ENCODE measurements at places on chromosomes 4 and X.

DNA sequence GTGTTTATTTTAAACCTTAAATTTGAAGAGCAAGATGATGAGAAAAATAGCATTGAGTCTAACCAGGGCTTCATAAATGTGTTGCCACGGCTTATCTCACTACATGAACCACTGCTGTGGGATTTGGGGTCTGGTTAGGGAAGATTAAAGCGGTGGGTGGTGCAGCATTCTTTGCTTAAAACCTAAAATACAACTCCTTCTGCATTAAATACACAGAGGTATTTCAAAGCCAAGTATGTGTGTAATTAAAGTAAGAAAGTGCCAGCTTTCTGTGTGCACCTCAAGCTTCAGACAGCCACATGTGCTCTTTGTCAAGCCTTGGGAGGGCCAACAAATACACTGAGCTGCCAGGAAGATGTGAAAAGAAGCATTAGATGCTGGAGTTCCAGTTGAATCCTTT is 128.0 kb downstream of the CPE start:
- DNase-seq: no peak

- DNase-seq: peak; percentile 21
Observed at GRCh38 chrX:102712216-102712966, at the start of gene GPRASP2. TSS of gene GPRASP2 (plus strand) at chrX:102712448. CDS start at chrX:102714870, 2,422 bp downstream.

DNA sequence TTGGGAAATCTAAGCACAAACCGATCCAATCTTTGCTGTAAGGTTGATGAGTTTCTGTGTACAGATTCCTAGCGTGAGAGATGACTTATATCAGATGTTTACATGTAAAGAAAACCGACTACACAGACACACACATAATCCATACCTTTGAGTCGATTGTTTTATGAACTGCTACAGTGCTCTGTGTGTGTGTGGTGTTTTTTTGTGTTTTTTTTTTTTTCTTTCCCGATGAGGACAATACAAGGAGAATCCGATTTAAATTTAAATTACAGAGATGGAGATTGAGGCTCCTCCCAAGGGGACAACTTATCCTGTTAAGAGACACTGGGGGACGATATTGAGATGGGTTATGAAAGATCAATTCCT is 461 bp upstream of the SLC9A6 start:
- no peak for DNase-seq

- DNase-seq: no peak
Observed at GRCh38 chr4:113758372-113758771, 3.2 kb downstream of the CAMK2D start.

- DNase-seq: no peak
Observed at GRCh38 chr4:164876700-164877324, at the start of gene APELA. TSS of gene APELA (plus strand) at chr4:164877178. CDS start at chr4:164877332, 154 bp downstream.

- DNase-seq: no peak
Observed at GRCh38 chrX:115023139-115023538, 5.7 kb upstream of the IL13RA2 start.

DNA sequence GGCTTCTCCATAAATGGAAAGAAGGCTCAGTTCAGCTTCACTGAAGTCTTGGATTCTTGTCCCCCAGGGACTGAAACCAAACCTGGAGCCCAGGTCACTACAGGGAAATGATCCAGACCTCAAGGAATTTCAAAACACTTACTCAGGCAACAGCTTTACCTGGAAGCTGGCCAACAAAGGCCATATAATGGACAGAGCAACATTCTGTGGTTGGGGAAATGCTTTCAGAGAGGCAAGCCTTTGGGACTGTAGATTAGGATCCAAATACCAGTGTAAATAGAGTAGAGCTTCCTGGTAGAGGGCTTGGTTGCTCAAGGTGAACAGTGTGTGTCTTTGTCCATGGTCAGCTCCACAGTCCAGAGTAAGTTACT is 57.0 kb upstream of the PROM1 start:
- DNase-seq: no peak

DNA sequence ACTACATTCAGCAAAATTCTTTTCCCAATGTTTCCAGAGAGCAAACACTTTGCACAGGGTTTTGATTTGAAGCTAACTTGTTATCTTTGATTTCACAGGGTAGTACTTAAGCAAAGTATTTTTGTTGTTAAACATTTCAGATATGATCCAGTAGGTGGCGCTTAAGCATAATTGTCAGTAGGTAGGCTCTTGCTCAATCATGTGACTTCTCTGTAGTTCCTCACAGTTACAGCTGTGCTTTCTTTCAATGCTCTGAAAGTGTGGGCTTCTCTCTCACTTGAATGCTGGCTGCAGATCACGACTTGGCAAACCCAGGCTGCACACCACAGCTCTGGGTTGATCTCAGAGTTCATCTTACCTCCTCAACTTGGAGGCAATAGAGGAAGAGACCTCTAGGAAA is 1016.5 kb downstream of the SH3BGRL start:
- no peak for DNase-seq

DNA sequence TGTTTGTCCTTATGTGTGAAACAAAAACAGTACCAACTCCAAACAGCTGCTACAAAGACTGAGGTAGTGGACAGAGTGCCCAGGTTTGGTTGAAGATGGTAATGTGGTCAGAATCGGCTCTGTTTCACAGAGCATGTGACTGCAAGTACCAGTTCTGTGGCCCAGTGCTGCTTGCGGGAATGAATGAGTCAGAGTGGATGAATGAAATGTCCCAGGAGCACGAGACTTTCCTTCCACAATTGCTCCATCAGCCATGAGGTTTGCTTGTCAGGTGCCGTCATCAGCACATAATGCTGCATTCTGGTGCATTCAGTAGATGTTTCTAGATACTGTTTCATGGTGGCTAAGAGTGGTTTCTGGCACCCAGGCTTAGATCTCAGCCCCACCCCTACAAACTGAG is 84.2 kb downstream of the GPR143 start:
- no peak for DNase-seq

GRCh38 chrX:150352581-150352980 is 10.5 kb upstream of the MAMLD1 start:
- DNase-seq: no peak

- DNase-seq: no peak
Observed at GRCh38 chr4:94621491-94622080, 136.2 kb upstream of the BMPR1B start.

- peak; percentile 56 for DNase-seq
Observed at GRCh38 chr4:139014371-139015268, 961 bp upstream of the NOCT start.

DNA sequence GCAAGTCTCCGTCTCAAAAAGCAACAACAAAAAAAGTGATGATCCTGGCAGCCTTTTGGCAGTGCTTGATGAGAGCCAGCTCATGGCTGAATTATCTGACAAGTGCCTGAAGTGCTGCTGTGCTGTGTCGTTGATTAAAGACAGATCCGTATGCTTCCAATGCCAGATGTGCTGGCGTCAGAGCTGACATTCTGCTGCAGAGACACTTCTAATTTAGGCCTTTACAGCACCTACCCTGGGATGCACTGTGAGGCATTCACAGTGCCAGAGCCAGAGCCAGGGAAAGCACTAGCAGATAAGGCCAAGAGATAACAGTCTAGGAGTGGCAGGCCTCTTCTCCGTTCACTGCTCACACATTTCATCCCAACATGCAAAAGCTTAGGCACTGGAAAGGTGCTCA is 995.5 kb downstream of the RAB28 start:
- no peak for DNase-seq

DNA sequence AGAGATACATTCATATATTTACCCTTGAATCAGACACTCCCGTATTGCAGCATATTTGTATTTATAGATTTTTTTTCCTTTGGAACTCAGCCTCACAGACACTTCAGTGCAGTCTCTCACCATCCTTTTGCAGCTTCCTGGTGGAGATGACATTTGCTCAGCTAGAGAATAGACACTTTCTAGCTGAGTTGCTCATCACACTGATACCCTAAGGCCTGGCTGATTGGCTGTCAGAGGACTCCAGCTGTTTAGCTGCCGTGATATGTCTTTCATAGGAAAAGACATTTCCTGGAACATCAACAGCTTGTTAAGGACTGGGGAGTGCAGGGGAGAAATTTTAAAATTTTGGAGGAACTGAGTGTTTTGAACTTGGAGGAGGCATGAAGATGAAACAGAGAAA is 429.6 kb downstream of the SMARCA1 start:
- no peak for DNase-seq

DNA sequence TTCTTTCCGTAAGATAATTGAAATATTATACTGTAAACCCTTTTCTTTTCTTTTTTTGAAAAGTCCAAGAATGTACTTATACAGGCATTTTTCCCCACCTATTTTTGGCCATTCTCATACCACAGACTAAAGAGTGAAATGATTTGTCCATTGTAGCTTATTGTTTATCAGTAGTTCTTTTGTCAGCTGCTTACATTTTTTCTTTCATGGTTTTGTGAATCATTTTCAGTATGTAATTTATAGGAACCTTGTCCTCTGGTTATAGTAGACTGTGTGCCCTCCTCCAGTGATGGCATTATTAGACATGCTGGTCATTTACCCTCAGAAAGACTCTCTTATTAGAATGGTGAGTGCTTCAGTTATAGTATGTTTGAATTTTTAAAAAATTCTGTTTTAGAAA is 56.7 kb downstream of the CCKAR start:
- no peak for DNase-seq

GRCh38 chrX:40300286-40300890 is 202.6 kb upstream of the BCOR start:
- DNase-seq: peak; percentile 66

GRCh38 chr4:6885953-6886557 is 23.6 kb upstream of the TBC1D14 start:
- peak; percentile 33 for DNase-seq

- no peak for DNase-seq
Observed at GRCh38 chr4:48664938-48665337, 115.1 kb downstream of the FRYL start.

- DNase-seq: no peak
Observed at GRCh38 chr4:25638806-25639205, 16.8 kb upstream of the SLC34A2 start.

GRCh38 chrX:16659321-16659720 is 9.4 kb downstream of the S100G start:
- no peak for DNase-seq

GRCh38 chrX:112043997-112044396 is 38.6 kb downstream of the TRPC5 start:
- DNase-seq: no peak

GRCh38 chr4:158316264-158316663 is 106.0 kb downstream of the TMEM144 start:
- no peak for DNase-seq

DNA sequence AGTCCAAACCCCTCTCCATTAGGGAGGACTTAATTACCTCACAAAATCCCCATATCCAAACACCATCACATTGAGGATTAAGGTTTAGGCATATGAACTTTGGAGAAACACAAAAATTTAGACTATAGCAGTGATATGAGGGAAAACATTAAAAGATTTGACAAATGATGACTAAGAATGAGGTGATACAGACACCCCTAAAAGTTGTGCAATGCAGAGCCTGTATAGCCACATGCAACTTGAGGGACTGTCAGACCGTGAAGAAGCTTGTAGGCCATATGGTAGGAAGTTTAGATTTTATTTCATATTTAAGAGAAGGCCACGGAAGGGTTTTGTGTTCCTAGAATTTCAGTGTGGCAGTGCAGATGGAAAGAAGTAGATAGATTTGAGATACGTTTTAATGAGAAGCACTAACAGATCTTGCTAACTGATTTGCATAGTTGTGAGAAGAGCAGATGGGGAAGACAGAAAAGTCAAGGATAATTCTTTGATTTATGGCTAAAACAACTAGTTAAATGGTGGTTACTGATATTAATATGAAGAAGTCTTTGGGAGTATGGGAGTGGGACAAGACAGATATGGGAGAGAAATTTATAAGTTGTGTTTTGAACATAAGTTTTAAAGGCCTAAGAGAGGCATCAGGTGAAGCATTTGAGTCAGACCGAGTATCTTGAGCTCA is 5.5 kb upstream of the FIP1L1 start:
- no peak for DNase-seq

DNA sequence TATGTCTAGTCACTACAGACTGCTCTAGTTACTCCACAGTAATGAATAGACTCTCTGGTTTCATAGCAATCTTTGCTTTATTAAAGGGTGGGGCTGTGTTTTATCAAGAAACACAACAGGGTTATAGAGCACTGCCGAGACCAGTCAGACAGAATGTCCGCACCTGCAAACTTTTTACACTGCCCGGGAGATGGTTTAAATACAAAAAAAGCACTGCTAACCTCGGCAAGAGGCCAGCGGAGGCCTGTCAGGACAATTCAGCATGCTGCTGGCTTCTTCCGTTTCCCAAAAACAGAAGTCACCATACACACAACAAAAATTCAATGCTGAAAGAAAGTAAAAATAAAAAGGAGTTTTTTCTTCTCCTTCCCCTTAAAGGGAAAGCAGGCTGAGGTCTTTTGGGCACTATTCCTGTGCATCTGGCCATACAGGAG is 67.4 kb downstream of the IRF2 start:
- no peak for DNase-seq

DNA sequence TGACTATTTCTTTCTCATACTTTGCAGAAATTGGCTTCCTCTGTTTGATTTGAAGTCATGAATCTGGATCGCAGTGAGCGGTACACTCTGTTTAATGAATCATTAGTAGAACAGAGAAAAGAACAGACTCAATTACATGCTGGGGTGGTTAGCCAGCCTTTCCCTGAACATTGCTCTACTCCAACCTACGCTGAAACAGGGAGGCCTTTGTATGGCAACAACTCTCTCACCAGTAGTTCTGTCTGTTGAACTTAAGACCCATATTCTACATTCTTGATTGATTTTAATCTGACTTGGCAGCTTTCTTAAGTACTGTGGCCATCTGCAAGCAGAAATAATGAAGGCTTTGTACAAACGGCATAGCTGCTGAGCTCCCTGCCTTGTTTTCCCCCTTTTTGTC is 19.0 kb upstream of the AP1S2 start:
- DNase-seq: no peak

GRCh38 chrX:153342762-153343558 is 9.0 kb downstream of the ZNF275 start:
- DNase-seq: no peak

GRCh38 chr4:27148211-27148895 is 287.7 kb downstream of the STIM2 start:
- DNase-seq: no peak

GRCh38 chr4:2046031-2046961 is 12.8 kb upstream of the NAT8L start:
- DNase-seq: no peak

- peak; percentile 100 for DNase-seq
Observed at GRCh38 chr4:1346781-1347409, at the start of gene UVSSA. TSS of gene UVSSA (plus strand) at chr4:1347208. CDS start at chr4:1348092, 884 bp downstream.

- no peak for DNase-seq
Observed at GRCh38 chr4:158020734-158021346, 152.0 kb downstream of the GASK1B start.

GRCh38 chrX:130158311-130158710 is 7.3 kb downstream of the AIFM1 start:
- DNase-seq: no peak

DNA sequence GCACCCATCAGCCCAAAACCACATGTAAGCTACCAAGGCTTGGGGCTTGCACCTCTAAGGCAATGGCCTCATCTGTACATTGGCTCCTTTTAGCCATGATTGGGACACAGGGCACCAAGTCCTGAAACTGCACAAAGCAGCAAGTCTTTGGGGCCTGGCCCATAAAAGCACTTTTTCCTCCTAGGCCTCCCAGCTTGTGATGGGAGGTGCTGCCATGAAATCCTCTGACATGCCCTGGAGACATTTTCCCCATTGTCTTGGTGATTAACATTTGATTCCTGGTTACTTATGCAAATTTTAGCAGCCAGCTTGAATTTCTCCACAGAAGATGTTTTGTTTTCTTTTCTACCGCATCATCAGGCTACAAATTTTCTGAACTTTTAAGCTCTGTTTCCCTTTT is 58.5 kb upstream of the PABPC4L start:
- no peak for DNase-seq
